ENCODE measurements at places on chromosomes 3 and 15.

DNA sequence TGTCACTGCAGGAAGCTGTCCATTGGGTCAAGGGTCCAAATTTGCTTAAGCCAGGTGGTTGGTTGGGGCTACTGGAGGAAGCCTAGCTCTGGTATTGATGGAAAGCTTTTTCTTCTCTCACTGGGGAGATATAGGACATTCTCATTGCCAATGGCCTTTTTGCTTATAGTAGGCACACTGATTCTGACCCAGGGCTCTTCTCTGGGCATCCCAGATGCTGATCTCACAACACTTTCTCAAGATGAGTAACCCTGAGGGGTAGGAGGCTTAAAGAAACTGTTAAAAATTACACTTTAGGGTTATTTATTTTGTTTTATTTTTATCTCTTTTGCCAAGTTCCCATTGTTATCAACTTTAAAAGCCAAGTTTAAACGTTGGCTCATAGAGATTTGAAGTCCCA, 337.8 kb downstream of the LRRC3B start:
- DNase-seq, result no peak

- no peak for DNase-seq
Observed at GRCh38 chr15:43792761-43793476, 799 bp downstream of the SERF2 start.

DNA sequence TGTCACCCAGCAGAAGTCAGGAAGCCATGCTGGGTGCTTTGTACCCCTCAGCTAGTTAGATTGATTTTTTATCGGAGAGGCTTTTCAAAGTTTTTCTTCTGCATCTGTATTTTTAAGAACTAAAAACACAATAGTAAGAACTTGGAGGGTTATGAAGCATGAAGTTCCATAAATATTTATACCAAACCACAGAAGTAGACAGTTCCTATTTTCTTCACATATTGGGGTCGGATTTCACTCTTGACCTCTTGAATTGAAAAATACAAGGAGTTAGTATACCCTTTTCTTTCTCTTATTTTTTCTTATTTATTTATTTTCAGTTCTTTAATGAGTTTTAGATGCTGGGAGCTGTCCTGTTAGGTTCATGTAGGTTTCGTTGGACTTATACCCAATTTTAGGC, 35.1 kb downstream of the SLC25A26 start:
- DNase-seq, result no peak

DNA sequence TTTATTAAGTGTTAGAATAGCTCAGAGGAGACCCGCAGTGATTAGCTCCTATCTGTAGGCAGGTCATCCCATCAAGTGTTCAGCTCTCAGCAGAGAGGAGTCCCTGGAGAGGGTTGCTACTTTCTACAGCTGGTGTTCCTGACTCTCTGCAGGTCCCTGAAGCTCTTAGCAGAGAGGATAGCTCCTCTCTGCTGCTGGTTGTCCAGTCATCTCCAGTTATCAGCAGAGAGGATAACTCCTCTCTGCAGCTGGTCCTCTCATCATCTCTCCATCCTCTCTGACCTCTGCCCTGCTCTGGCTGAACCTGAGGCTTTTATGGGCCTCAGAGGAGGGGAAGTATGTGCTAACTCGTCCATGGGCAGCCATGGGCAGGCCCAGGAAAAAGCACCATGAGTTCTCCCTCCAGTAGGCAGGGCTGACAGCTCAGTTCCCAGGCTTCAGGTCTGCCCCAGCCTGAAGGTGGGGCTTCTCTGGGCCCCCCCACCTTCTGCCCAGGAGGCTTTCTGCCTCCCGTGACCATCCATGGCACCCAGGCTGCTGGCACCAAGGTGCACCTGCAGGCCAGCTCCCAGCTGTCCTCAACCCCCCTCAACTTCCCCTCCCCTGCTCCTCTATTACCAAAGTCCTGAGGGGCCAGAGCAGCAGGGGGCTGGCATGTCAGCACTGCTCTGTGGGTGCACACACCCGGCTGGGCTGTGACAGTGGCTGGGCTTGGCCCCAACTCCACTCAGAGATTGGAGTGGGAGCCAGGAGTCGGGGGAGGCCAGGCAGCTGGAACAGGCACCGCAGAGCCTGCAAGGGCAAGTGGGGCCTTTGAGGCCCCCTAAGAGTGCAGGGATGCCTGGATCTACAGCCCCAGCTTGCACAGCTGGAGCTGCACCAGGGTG, 98.9 kb upstream of the FRMD4B start:
- DNase-seq, result no peak

GRCh38 chr3:130688697-130689470, 57.7 kb downstream of the PIK3R4 start:
- DNase-seq, result no peak

GRCh38 chr15:60003243-60004008, 685 bp upstream of the FOXB1 start:
- DNase-seq, result no peak

DNA sequence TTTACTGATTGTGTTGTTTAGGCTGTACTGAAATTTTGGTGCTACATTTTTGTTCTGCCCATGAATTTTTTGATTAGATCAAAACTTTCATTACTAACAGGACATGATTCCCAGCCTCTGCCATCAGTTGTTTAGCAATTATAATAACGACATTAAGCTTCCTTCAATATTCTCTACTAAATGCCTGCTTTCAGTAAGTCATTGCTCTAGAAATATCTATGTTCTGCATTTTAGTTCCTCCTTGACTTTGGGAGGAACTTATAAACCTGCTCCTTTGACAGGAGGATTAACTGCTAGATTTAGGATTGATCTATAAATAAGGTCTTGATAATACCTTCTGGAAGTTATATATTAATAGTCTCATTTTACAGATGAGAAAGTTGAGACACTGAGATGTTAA, 269.1 kb downstream of the RAP2B start:
- DNase-seq, result no peak

DNA sequence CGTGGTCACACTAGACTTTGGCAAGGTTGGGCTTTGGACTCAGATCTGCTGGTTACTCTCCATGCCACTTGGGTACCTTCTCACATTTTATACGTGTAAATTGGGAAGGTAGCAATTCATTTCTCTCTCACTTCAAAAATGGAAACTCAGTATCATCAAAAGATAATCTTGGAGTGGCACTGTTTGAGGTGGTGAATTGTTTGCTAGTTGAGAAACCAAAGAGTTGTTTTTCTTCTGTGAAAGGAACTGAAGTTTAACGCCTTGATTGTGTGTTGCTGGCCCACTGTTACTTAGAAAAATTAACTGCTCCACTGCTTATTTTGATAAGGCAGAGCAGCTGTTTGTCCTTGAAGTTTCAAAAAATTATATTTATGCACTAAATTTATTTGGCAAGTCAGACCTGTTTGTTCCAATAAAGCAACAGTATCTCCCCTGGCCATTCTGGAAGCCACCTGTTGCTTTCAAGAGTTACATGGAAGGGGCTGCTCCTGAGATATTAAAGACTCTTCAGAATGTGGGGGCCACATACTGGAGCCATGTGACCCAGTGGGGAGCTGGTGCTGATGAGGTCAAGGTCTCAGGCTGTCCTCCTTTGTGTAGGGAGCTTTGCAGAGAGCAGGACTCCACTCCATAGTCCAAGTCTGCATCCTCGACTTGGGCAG, 16.2 kb downstream of the PLCL2 start:
- DNase-seq, result no peak

- DNase-seq, result no peak
Observed at GRCh38 chr3:46675843-46676567, 17.5 kb downstream of the ALS2CL start.

- no peak for DNase-seq
Observed at GRCh38 chr15:37149146-37149545, 48.8 kb upstream of the MEIS2 start.

GRCh38 chr3:156892701-156893100, 66.5 kb downstream of the LEKR1 start:
- no peak for DNase-seq

GRCh38 chr3:60707452-60708020, 543.7 kb downstream of the FHIT start:
- no peak for DNase-seq

DNA sequence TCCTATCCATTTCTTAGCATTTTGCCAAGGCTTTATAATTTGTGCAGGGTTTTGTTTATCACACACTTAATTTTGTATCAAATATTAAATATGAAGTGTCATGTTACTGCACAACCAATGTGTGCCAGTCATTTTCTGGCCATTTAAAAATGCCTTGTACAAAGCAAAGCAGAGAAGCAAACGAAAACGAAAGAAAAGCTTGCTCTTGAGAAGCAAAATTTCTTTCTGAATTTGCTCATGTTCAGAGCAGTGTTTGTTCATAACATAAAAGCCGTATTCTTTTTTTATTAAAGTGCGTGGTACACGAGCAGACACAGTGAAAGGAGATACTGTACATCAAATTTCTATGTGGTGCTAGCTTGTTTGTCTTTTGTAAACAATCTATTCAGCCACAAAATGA, 792.6 kb downstream of the NAALADL2 start:
- DNase-seq, result no peak

DNA sequence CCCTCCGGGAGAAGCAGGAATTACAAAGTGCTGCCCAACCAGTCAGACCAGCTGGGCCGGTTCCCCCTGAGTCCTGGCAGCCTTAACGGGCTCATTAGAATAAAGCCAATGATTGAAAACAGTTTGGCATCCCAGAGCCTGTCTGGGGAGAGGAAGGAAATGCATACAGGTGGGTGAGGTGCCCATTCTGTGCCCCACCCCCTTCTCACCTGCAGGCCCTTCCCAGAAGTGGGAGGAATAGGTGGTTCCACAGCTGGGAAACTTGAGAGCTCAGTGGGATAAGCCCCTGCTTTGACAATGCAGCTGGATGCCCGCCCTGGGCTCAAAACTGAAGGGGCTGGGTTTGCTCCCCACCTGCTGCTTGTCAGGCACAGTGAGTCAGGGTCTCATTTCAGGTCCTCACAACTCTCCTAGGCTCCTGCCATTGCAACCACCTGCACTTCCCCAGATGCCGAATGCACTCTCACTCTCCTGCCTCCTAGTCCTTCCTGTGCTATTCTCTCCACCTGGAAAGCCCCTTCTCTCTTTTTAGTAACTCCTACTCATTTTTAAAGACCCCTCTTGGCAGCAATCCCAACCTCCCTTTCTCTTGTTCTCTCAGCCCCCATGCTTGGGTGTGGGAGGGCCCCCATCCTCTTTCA, 5.5 kb upstream of the BUB1B start:
- no peak for DNase-seq

GRCh38 chr15:31590609-31591008, 264.0 kb downstream of the KLF13 start:
- DNase-seq, result no peak

- no peak for DNase-seq
Observed at GRCh38 chr3:46006238-46007032, 10.8 kb upstream of the FYCO1 start.

Measured in T-helper 1 cell (primary cell).